ENCODE measurements at places on chromosomes 16 and 17.

DNA sequence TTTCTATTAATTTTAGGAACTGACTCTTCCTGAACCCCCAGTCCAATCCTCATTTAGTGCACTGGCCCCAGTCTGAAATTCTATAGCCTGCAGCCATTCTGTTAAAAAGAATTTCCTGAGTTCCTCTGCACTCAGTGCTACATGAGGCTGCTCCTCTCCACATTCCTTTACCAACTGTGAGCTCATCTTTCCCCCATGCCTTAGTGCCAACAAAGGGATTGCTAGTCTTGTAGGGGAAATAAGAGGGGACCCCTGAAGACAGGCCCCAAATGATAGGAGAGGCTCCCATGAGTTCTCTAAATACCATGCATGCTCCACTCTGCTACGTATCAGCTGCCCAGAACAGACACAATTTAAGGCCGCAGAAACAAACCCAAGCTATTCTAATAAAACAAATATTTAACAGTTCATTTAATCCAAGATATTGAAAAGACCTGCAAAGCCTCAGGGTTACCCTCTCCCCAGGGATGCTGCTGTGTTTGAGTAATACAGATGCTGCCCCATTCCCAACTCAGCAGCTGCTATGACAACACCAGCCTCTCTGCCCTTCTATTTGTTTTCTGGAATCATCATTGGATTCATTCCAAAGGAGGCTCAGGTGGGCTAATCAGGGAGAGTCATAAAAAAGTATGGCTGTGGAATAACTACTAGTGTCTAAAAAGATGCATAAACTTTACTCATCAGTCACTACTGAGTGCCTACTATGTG lies 228.5 kb downstream of the TOX3 start:
- no peak for DNase-seq

DNA sequence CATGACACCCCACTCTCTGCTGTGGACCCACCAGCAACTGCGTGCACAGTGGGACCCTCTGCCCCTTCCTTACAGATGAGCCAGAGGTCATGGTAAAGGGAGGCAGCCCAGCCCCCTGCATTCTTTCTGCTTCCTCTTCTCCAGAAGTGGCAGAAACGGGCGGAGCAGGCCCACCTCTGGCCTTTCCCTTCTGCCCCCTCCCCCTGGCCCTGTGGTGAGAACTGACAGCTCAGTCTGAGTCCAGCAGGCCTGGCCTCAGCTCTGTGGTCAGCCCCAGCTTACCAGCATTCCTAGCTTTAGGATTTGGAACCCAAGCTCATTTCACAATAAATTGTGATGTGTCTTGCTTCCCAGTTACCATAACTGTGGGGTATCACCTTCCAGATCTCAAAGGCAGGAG lies 4.8 kb upstream of the ANKRD11 start:
- no peak for DNase-seq

DNA sequence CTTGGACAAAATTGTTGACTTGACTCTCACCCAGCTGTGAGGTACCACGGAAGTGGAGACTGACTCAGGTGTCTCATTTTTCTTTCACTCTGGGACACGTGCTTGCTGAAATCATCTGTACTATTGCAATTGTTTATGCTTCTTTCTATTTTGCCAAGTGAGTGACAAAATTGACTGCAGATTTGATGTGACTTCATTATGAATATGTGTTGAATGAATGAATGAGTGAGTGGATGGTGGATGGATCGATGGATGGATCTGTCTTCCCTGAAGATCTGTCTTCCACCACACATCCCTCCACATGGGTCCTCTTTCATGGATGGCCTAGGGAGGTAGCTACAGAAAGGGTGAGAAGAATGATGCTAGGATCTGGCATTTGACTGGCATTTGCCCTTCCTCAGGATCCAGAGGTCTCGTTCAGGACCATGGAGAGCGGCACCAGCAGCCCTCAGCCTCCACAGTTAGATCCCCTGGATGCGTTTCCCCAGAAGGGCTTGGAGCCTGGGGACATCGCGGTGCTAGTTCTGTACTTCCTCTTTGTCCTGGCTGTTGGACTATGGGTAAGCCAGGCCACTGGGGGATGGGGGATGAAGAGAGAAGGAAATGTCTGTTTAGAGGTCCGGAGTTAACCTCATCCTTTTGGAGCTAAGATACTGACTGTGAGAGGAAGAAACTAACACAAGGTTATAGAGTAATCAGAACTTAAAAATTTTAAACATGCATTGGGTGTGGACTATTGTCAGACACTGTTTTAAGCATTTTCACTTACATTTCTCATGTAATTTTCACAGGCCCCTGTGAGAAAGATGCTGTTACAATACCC lies 12.7 kb downstream of the SLC5A11 start:
- DNase-seq, result peak; percentile 43

DNA sequence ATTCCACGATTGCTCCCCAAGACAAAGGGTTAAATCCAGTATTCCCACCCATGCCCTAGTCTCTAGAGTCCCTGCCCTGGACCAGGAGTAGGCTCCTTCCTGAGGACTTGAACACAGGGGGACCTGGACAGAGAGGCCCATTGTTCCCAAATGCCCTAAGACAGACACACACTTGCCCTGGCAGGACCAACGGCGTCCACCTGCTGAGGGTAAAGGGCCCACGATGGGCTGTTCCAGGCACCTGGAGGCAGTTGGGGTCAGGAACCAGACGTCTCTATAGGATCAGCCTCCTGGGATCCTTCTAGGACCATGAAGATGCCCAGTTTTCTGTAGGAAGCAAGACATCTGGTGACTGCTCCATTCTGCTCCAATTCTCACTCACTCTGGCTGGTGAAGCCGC lies 39.3 kb downstream of the TNFRSF13B start:
- no peak for DNase-seq

DNA sequence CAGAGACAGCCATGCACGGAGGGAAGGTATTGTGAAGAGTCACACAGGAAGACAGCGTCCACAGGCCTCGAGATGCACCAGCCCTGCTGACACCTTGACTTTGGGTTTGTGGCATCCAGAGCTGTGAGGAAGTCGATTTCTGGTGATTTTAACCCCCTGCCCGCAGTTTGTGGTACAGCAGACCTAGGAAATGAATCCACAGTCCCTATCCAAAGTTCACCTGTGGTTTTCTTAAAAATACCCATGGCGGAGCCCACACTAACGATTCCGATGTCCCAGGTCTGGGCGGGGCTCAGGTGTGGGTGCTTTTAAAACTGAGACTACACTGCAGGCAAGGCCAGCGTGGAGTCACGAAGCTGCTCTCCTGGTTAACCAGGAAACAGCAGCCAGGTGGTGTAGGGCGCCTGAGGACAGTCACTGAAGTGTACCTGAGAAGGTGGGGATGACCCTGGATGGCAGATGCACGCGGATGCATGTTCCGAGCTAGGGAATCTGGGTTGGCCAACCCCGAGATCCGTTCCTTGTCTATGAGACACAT lies 14.4 kb upstream of the MEAK7 start:
- DNase-seq, result peak; percentile 56

GRCh38 chr17:7317161-7317803 lies 2.1 kb upstream of the GPS2 start:
- DNase-seq, result no peak

DNA sequence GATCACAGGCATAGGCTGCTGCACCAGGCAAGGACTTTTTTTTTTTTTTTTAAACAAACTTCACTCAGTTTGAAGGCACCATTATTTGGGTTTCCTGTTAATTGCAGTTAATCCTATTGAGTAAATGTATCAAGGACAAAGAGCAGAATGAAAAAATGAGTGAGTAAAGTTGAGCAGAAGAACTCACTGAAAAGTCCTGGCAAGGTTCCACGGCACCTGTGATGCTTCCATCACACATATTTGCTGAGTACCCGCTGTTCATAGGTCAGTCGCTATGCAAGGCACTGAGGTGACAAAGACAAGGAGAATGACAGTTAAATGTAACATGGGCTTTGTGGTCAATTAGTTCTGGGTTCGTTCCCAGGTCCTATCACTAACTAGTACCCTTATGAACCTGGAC lies 670.0 kb downstream of the MAF start:
- DNase-seq, result no peak

GRCh38 chr16:86862595-86863280 lies 284.4 kb downstream of the FOXL1 start:
- no peak for DNase-seq

GRCh38 chr16:77868052-77868451 lies 79.7 kb downstream of the VAT1L start:
- DNase-seq, result no peak

DNA sequence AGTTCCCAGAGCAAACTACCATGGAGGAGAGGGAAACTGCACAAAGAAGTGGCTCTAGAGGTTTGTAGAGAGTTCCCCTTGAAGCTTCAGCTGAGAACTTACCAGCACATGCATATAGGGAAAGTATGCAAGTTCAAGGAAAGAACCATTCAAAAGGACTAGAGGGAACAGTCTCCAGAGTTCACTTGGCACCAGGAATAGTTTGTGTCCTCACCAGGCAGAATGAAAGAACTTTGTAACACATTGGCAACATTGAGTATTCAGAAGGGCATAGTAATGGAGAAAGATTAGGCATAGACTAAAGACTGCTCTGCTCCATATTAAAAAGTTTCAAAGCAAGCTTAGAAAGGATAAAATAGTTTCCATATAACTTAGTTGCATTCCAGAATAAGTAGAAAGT lies 155.4 kb upstream of the TOM1L1 start:
- no peak for DNase-seq

DNA sequence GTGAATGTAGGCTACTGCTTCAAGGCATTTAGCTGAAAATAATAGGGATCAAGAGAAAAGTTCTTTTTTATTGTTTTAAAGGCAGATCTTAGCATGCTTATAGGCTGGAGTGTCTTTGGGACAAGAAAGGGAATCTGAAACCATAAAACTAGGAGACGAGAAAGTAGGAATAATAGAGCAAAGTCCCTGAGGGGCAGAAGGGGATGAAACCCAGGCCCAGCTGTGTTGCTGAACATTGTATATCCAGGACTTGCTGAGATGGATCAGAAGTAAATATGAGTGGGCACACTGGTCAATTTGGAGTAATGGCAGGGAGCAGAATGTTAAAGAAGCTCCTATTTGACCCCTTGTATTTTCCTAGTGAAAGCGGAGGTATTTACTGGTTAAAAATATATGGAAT lies 9.3 kb downstream of the ZNF689 start:
- DNase-seq, result no peak

DNA sequence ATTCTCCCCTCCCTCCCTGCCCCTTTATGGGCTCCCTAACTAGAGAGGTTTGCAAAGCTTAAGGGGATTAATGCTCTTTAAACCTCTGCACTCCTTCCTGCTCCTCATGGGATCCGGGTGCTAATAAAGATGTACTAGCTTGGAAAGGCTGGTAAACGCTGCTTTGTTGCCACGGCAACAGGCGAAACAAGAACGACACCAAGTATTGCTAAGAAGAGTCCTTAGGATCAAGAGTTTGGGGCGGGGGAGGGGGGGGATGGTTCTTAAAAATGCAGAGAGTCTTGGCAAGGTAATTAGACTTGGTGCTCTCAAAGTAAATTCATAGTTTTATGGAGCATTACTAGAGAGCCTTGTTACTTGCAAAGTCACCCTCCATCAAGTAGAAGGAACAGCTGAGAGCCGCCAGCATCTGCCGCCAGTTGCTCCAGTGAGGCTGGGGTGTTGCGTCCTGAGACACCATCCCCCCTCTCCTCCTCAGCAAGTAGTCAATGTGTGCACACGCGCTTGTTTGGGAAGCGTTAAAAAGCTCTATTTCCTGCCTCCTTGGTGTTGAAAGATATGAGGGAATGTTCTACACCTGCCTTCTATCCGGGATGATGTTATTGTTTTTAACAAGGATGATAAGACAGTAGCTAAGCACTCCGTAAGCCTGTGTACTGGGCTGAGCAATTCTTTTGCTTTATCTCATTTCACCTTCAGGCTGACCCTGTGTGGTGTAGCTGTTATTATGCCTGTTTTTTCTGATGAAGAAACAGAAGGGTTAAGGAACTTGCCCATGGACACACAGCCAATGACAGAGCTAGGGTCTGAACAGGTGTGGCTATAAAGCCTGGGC lies 190.9 kb downstream of the CCDC182 start:
- DNase-seq, result no peak

DNA sequence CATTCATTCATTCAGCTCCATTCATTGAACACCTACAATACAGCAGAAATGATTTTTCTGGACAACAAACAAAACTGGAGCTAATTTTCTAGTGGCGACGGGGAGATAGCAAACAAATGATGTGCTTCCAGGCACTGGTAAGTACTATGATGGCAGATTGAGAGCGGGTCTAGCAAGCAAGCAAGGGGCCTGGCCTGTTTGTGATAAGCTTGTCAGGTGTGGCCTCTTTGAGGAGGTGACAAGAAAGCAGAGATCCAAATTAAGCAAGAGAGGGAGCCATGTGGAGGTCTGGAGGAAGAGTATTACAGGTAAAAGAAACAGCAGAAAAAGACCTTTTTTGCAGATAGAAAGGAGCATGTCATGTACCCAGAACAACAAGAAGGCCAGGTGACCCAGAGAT lies 216.1 kb upstream of the CPHXL start:
- DNase-seq, result no peak

DNA sequence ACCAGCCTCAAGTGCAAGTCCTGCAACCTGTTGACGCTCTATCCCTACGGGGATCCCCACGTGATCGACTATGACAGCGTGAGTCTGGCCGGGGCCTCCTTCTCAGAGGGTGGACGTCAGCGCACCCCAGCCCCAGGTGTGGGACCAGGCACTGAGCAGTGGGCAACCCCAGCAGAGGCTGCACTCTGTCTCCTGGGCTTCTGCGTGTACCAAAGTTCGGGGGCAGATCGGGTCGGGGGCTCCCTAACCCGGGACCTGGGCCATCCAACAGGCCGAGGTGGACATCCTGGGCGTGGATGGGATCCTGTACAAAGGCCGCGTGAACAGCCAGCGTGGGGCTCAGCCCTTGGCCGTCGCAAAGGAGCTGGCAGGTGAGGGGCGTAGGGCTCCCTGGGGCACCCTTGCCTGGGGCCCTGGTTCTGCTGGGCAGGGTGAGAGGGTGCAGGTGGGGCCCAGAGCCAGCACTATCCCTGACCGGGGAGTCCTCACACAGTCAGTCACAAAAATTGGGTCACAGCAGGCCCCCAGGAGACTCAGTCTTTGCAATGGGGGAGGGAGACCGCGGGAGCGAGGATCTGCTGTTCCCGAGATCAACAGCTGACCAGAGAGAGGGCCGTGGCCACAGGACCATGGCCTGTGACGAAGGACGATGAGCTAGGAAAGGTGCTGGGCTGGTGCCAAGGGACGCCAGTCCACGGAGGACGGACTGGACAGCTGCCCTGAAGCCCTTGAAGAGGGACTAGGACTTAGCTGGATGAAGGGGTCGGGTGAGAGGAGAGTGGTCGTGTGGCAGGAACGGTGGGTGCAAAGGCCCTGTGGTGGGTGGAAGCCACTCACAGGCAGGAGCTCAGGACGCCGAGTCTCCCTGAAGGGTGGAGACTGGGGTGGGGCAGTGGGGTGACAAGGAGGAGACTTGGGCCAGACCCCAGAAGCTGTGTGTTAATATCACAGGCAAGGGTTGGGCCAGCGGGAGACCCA lies 20.0 kb downstream of the UBALD1 start:
- no peak for DNase-seq

DNA sequence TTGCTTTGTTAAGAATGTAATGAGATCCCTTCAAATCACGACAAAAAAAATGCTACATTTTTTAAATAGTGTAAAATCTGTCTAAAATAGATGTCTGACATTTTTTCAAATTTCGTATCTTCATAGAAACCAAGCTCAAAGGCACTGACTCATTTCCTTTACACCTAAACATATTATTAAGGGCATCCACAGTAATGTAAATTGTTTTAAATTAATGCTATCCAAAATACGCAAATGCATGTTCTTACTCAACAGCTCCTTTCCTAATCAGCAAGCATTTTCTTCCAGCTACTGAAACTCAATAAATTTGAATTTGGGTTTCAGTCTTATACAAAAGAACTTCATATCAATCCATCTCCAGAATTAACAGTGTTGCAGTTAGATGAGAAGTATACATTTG lies 4.3 kb downstream of the C16orf87 start:
- DNase-seq, result no peak

Data from T-helper 9 cell (primary cell).